ENCODE measurements at places on chromosomes 7 and 10.

GRCh38 chr7:15936991-15937390 lies 250.5 kb upstream of the MEOX2 start:
- DNase-seq, result no peak

GRCh38 chr10:71209352-71209715 lies 3.0 kb upstream of the UNC5B start:
- no peak for DNase-seq

DNA sequence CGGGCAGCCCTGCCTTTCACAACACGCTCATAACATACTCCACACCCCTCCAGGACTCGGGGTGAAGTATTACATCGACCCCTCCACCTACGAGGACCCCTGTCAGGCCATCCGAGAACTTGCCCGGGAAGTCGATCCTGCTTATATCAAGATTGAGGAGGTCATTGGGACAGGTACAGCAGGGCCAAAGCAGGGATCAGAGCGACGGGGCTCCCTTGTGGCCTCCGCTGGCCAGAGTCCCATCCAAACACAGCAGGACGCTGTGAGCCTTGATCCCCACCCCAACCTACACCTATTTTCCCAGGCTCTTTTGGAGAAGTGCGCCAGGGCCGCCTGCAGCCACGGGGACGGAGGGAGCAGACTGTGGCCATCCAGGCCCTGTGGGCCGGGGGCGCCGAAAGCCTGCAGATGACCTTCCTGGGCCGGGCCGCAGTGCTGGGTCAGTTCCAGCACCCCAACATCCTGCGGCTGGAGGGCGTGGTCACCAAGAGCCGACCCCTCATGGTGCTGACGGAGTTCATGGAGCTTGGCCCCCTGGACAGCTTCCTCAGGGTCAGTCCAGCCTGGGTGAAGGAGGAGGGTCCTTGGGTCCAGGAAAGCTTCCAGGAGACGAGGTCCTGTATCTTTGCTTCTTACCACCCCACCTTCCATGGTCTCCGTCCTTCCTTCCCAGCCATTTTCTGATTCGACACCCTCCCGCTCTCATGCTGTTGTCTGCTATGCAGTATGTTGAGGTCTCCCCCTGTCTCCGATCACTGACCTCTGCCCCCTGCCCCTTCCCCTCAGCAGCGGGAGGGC lies 13.5 kb downstream of the EPHB6 start:
- DNase-seq, result no peak

- DNase-seq, result no peak
Observed at GRCh38 chr10:3485057-3485686, 299.8 kb downstream of the KLF6 start.

- DNase-seq, result no peak
Observed at GRCh38 chr7:121204537-121204936, 124.3 kb upstream of the WNT16 start.

Data from NK-92 treated with Interleukin-12 subunit alpha and Interleukin-12 subunit beta, amount 100 ng/mL, for 24 hours (cell line).